Activated effector memory CD4-positive, alpha-beta T cell treated with anti-CD3 and anti-CD28 coated beads, Interleukin-2, amount 50 U/mL, for 16 hours (primary cell): ENCODE measurements at places on chromosomes 2 and 18.

- DNase-seq, result no peak
Measured at GRCh38 chr2:72833084-72833714, 7.4 kb upstream of the EXOC6B start.

- DNase-seq, result no peak
Measured at GRCh38 chr18:59357928-59358327, 1.1 kb downstream of the LMAN1 start.

DNA sequence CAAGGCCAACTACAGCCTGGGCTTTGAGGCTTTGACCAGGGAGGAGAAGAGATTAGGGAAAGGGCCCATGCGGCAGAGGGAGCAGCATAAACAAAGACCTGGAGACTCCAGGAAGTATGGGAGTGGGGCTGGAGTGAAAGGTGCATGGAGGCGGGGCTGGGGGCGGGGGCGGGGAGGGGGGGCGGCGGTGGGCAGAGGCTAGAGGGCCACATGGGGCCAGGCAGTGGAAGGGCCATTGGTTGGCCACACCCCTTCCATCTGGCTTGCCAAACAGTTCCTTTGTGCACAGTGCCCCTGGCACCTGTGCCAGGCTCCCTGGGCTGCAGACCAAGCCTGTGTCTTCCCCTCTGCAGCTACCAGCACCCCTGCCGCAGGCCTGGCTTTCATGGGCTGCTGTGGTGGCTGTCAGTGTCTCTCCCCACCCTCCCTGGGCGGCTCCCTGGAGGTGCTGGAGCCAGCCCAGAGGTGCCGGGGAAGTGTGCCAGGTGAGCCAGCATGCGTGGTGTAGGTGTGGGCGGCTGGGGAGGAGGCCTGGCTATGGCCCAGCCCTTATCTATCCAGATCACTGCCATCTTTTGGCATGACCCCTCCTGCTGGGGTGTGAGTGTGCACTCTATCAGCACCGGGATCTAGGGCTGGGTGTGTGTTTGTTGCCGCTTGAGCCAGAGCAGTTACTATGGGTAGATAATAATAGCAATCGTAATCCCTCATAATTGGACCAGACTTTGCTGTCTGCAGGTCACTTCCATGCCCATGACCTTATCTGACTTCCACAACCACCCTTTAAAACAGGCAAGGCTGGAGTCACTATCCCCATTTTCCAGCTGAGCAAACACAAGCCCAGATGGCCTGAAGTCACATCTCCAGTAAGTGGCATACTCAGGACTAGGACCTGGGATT is 30.5 kb downstream of the DNMT3A start:
- DNase-seq, result no peak

GRCh38 chr2:131493199-131493968 is 1.2 kb upstream of the MZT2A start:
- no peak for DNase-seq

GRCh38 chr2:153354377-153354776 is 124.2 kb downstream of the RPRM start:
- DNase-seq, result no peak

DNA sequence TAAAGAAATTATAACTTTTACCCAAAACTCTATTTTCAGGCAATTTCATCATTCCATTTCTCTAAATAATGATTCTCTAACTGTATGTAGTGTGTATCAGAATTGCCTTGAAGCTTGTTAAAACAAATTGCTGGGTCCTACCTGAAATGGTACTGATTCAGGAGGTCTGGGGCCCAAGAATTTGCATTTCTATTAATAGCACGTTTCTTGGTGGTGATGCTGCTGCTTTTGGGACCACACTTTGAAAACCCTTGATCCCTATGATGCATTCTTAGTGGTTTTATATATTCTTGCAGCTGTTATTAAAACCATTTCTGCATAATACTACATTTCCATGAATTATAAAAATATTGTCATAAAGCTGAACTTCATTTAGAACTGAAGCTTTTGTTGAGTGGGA is 140.7 kb downstream of the NCK2 start:
- DNase-seq, result no peak

DNA sequence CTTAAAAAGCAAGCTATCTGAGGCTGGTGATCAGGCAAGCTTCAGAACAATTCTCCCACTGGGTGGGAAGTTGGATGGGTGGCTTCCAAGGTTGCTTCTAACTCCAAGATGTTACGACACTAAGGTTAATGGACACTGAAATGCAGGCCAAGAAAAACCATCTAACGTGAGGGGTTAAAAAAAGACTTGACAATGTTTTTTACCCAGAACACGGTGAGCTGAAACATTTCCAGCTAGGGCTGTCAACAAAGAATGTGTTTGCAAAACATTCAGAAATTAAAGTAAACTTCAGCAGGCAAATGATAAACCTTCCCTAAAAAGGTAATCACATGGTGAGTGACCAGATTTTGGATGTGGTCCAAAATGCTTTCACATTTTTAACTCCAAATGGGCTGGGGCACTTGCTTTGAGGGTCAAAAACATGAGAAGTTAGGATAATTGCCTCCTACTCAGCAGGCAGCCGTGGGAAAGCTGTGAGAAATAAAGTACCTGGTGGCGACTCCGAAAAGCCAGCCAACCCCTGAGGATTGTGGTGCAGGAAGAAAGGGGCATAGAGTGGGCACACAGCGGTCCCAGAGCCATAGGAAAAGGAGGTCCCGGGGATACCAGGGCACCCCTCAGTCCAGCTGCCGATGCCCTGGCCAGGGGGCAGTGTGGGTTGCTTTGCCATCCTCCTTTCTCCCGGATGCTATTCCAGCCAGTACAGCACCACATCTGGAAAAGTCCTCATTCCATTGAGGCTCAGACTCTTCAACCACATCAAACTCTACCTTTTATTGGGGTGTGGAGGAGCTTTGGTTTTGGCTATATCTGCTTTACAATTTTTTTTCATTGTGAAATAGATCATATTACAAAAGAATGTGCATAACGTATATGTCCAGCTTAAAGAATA is 90.0 kb upstream of the ATL2 start:
- DNase-seq, result no peak

- DNase-seq, result no peak
Measured at GRCh38 chr2:162244541-162245031, 1.3 kb upstream of the FAP start.

- DNase-seq, result peak; percentile 53
Measured at GRCh38 chr2:131966256-131966655, 195.5 kb downstream of the ANKRD30BL start.

DNA sequence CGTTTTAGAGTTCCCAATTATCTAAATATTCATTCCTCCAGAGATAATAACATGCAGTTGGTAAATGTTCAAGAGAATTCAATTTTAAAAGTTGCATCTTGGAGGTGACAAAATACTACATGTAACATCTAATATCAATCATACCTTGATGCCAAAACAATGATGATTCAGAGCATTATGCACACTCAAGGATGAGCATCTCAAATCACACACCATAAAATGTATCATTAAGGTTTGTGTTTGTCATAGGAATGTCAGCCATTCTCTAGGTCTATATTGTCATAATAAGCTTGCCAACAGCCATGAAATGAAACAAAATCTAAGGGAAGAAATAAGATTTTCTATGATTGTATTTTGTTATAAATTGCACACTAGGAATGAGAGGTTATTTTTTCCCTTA is 1667.0 kb downstream of the DPP10 start:
- no peak for DNase-seq

GRCh38 chr2:48233005-48233404 is 296.9 kb upstream of the STON1 start:
- DNase-seq, result no peak

GRCh38 chr2:168053676-168054075 is 193.7 kb downstream of the STK39 start:
- no peak for DNase-seq
